Epithelial cell of proximal tubule (primary cell): ENCODE measurements at places on chromosomes 6 and 20. TPM values are rescaled to one million over a fixed set of nuclear protein-coding genes. Genes with fewer than 3 reads are reported as not detected.

DNA sequence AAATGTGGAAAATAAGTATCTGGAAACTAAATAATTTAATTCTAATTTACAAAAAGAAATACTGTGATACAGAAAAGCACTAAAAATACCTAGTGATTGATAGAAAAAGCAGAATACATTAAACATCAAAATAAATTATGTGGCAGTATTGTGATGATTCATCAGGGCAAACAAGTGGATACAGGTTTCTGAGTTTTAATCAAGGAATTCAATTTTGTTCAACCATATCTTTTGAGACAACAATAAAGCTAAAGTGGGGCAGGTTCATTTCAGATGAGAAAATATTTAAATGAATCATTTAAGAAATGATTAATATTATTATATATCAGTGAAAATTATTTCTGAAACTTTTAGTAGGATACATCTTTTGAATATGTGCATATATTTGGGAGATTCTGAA lies 49.8 kb downstream of the GRIK2 start:
- DNase-seq: no peak

GRCh38 chr6:169169941-169170582 lies 83.6 kb downstream of the THBS2 start:
- no peak for DNase-seq

DNA sequence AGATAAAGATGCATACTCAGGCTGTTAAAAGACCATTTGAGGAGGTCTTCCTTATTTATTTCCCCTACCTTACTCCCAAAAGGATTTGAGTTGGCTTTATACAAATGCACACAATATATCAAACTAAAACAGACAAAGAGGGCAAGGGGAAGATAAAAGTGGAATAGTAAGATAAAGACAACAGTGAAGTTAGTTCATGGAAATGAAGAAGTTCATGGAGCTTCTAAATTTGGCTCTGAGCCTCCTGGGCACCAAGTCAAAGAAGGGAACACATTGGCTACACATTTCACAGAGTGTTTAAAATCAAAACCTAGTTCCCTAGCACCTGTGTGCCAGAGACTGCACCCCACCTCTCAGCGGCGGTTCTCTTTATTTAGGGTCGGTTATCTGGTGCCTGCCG lies 25.8 kb upstream of the ARMC2 start:
- DNase-seq: no peak

Gene ATAT1
- 6.2 and 8.9 TPM in 2 replicates for total RNA-seq

Gene GPR63
- 0.98 and 2.2 TPM in 2 replicates for total RNA-seq

Gene PSORS1C2
- not detected in 2 replicates for total RNA-seq

Gene WFDC5
- not detected in 2 replicates for total RNA-seq
